Airway epithelial cell (primary cell): ENCODE measurements at places on chromosomes 4 and X. TPM values are rescaled to one million over a fixed set of nuclear protein-coding genes. Genes with fewer than 3 reads are reported as not detected.

Gene HADH
- total RNA-seq, result 27.6 and 31.4 TPM in 2 replicates

Gene PAK3
- total RNA-seq, result 1.2 and 1.4 TPM in 2 replicates

Gene SERTM2
- total RNA-seq, result not detected in 2 replicates

Gene PABPC5
- total RNA-seq, result 0.07 TPM in 1 of 2 replicates, not detected in the other

Gene AMTN
- total RNA-seq, result 0.21 TPM in 1 of 2 replicates, not detected in the other

Gene ADH1B
- total RNA-seq, result not detected in 2 replicates

Gene MAGEA1
- total RNA-seq, result not detected in 2 replicates

Gene RNF212
- total RNA-seq, result 0.35 TPM in 1 of 2 replicates, not detected in the other

Gene DIPK2B
- total RNA-seq, result not detected in 2 replicates

Gene ADH6
- not detected in 2 replicates for total RNA-seq

Gene FAAH2
- total RNA-seq, result 1.6 and 6.6 TPM in 2 replicates

Gene STOX2
- total RNA-seq, result 3.1 and 4.2 TPM in 2 replicates

Gene PIR
- total RNA-seq, result 32.9 and 53.9 TPM in 2 replicates

Gene SOWAHD
- total RNA-seq, result 0.07 and 0.19 TPM in 2 replicates

Gene RNF128
- total RNA-seq, result 9.2 and 10.4 TPM in 2 replicates

Gene SCRG1
- total RNA-seq, result not detected in 2 replicates

Gene CDKL5
- total RNA-seq, result 1.3 and 3.1 TPM in 2 replicates

Gene EPGN
- total RNA-seq, result 12.8 and 18.5 TPM in 2 replicates

Gene MAGEC3
- not detected in 2 replicates for total RNA-seq

Gene TRIM2
- total RNA-seq, result 9.6 and 14.9 TPM in 2 replicates

Gene CPE
- 17.7 and 19.9 TPM in 2 replicates for total RNA-seq

Gene KLB
- 0.07 TPM in 1 of 2 replicates, not detected in the other for total RNA-seq

Gene CXCL1
- 61.5 and 97.3 TPM in 2 replicates for total RNA-seq

Gene HTN3
- total RNA-seq, result not detected in 2 replicates

Gene SLC34A2
- total RNA-seq, result 0.09 and 0.21 TPM in 2 replicates

Gene GSPT2
- 2.0 and 3.3 TPM in 2 replicates for total RNA-seq

Gene IL13RA1
- total RNA-seq, result 22.2 and 28.1 TPM in 2 replicates

Gene GPR82
- not detected in 2 replicates for total RNA-seq
